ENCODE measurements at places on chromosomes 2 and 18. TPM values are rescaled to one million over a fixed set of nuclear protein-coding genes. Genes with fewer than 3 reads are reported as not detected.

Gene ANKRD30B
- total RNA-seq: not detected

Gene MEIS1
- 26.5 TPM for total RNA-seq

Gene GPR75
- total RNA-seq: 4.7 TPM

Gene KHK
- total RNA-seq: 3.7 TPM

Gene ALPG
- not detected for total RNA-seq

GRCh38 chr2:176612736-176613135 lies 343.5 kb downstream of the MTX2 start:
- peaks cover 34% of the 10 kb centered on the region for H3K4me1 ChIP-seq
- DNase-seq: peak; percentile 37
- no peak overlapping the region for H3K27ac ChIP-seq
- H3K36me3 ChIP-seq: no peaks in the 10 kb centered on the region

GRCh38 chr2:239401881-239402233 lies 1.0 kb upstream of the HDAC4 start:
- peak overlapping the region; percentile 75 for H3K4me3 ChIP-seq
- H3K4me1 ChIP-seq: peaks cover 14% of the 10 kb centered on the region
- H3K27me3 ChIP-seq: no peaks in the 10 kb centered on the region
- DNase-seq: no peak

GRCh38 chr2:8537562-8538155 lies 144.2 kb upstream of the ID2 start:
- H3K27me3 ChIP-seq: no peaks in the 10 kb centered on the region
- no peak overlapping the region for H3K27ac ChIP-seq
- no peak for DNase-seq
- H3K4me1 ChIP-seq: no peaks in the 10 kb centered on the region
- no peak overlapping the region for H3K4me3 ChIP-seq

- no peaks in the 10 kb centered on the region for H3K27me3 ChIP-seq
- H3K36me3 ChIP-seq: no peaks in the 10 kb centered on the region
- no peak for DNase-seq
Observed at GRCh38 chr2:119475225-119475856, 43.7 kb downstream of the TMEM37 start.

DNA sequence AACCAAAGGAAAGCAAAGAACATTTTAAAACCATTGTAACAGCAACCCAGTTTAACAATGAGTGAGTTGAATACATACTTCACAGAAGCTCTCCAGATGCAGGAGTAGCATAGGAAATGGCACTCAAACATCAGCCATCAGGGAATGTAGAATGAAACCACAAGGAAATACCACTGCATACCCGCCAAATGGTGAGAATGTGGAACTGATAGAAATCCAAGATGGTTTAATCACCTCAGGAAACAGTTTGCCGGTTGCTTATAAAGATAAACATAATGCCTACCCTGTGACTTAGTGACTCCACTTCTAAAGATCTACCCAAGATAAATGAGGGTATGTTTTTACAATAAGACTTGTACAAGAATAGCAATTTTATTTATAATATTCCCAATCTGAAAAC lies 132.0 kb downstream of the GALNT1 start:
- peak overlapping the region; percentile 96 for H3K27ac ChIP-seq
- peak; percentile 92 for DNase-seq
- peaks cover 76% of the 10 kb centered on the region for H3K4me1 ChIP-seq
- no peaks in the 10 kb centered on the region for H3K27me3 ChIP-seq

All from endothelial cell of umbilical vein (primary cell).